ENCODE measurements at places on chromosomes 5 and 9.

DNA sequence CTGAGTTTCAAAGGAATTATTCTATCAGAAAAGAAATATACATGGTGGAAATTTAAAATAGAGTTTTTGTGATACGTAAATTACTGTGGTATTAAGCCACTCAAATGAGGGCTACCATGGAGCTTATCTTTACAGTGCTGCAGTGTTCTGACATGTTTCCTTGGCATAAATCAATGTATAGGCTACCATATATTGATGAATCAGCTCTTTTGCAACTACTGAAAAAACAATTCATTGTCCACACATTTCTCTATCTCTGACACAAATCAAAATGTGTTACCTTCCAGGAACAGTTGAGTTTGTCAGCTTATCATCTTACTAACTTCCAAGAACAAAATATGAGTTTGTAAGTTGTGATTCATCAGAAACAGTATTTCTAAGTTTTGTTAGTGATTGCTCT is 140.3 kb upstream of the CDH18 start:
- no peak for DNase-seq

DNA sequence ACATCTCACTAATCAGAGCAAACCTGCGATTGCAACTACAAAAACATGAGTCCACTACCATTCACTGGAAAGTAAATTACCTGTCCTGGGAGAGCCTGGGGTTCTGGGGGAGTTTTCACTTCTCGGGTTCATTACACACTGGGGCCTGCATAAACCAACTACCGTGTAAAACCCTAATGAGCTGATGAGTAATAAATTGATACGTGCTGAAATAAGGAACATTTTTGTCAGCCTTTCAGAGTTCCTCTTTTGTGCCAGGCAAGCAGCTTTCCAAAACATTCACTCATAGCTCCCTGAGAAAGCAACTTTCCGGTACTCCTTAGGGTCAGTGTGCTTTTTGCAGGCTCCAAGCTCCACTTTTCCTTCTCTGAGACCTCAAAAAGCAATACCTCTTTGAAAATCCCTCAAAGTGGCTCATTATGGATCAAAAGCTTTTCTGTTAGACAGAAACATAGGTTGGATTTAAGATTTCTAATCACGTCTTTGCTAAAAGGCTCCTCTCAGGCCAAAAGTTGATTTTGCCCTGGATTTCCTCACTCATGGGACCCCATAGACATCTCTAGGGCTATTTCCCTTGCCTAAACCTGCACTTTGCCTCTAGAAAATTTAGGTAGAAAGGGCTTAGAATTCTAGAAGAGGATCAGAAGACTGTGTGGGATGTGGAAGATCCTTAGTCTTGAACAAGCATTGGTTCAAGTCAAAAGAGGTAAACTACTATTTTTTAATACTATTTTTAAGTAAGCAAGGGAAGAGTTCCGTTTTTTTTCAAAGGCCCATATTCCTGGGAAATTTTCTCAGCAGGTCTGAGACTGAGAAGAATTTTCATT is 74.8 kb downstream of the ST8SIA4 start:
- no peak for DNase-seq

DNA sequence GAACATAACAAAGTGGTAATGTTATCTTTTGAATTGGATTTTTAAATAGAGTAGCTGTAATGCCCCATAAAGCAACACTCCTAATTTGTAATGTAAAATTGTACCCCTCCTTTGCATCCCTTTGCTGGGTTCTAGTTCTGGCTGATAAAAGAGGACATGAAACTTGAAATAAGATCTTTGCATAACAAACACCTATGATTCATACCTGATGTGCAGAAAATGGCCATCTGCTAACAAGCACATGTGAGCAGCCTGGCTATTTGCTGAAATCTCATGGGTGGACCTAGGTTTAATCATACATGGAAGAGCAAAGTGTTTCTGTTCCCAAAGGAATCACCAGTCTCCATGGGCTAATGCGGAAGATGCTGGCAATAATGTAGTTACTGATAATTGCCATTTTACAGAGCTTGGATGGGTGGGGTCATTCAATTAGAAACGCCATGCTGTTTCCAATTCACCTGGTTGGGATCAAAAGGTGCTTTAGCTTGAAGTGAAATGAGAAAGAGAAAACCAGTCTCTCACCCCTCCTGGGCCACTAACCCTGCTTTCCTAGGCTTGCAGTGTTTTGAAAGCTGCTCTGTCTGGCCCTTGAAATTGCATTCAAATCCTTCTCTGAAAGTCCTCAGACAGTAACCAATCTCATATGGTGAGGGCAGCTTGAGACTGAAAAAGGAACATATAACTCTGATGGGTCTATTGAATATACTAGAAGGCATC is 585.1 kb downstream of the TLE4 start:
- no peak for DNase-seq

- DNase-seq: no peak
Observed at GRCh38 chr9:3359048-3359692, 166.6 kb downstream of the RFX3 start.

DNA sequence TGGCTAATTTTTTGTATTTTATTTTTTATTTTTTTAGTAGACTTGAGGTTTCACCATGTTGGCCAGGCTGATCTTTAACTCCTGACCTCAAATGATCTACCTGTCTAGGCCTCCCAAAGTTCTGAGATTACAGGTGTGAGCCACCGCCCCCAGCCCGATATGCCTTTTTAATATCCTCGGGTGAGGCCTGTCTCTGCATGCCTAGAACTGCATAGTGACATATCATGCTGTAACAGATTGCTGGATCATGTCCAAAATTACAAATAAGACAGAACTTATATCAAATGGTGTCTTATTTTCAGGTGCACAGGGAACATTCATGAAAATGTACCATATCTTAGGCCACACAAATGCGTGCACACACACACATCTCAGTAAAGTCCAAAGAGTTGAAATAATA is 39.1 kb upstream of the PJA2 start:
- DNase-seq: no peak

GRCh38 chr5:114184006-114184405 is 177.9 kb upstream of the KCNN2 start:
- no peak for DNase-seq

DNA sequence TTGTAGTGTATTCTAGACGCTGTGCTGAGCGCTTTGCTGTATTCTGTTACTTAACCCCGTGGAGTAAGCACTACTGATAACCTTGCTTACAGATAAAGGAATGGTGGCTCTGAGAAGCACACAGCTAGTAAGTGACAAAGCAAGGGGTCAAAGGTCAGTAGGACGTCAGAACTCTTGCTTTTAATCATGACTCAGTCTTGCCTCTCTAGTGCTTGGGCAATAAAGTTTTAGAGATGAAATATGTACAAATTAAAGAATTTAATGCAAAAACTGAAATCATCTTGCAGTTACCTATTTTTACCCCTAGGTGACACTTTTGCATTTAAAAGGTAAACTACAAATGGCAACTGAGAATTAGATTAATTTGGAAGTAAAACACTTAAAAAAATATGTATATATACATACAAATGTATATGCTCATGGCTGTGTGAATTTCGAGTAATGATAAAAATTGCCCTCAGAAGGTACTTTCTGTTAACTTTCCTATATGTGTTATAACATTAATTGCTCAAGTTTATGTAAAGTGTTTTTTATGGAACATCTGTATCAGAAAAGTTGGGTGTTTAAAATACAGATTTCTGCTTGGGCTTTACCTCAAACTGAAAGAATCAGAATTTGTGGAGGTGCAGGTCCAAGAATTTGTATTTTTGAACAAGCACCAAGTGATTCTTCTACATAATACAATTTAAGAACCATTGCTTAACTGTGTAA is 175.1 kb upstream of the DAB2 start:
- DNase-seq: no peak

GRCh38 chr9:95468791-95469190 is 48.0 kb downstream of the PTCH1 start:
- no peak for DNase-seq

GRCh38 chr5:172010278-172010677 is 3.8 kb upstream of the FBXW11 start:
- no peak for DNase-seq

GRCh38 chr9:13900449-13900848 is 413.5 kb downstream of the NFIB start:
- no peak for DNase-seq
